ENCODE measurements at places on chromosomes 3 and 15.

GRCh38 chr3:153287017-153287416 is 125.0 kb downstream of the RAP2B start:
- peak; percentile 47 for DNase-seq

DNA sequence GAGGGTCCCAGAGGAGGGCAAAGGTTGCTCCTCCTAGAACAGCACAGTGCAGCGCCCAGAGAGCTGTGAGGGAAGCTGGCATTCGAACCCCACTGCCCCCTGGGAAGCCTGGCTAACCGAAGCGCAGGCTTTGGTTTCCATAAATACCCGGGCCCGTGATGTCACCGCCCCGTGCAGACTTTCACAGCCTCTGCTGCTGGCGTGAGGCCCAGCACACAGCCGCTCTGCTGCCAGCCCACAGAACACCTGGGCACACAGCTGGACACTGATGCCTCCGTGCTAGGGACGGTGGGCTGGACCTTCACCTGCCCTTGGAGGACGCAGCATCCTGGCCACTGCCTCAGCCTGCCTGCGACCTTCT is 1.0 kb downstream of the IQSEC1 start:
- DNase-seq = no peak

DNA sequence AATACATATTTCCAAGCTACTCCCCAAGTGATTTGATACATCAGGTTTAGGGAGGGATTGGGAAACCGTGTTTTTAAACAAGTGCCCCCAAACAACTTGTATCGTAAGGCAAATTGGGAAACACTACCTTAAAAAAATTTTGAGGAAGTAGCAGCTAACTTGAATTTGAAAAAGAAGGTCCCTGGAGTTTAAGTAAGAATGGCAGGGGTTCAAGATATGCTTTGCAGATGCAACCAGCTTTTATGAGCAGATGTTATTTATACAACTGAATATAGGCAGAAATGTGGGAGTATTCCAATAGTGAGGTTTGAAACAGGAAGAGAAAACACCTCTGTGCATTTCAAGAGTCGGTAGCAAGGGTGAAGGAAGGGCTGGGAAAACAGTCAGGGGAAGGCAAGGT is 139.6 kb downstream of the IL20RB start:
- DNase-seq = no peak

- peak; percentile 60 for DNase-seq
These were observed 28.2 kb downstream of the CLEC3B start for GRCh38 chr3:45054196-45054857.

- no peak for DNase-seq
These were observed 100.2 kb upstream of the FAM3D start for GRCh38 chr3:58766587-58767282.

- DNase-seq = no peak
These were observed 436 bp upstream of the SLC9A9 start for GRCh38 chr3:143848704-143849103.

DNA sequence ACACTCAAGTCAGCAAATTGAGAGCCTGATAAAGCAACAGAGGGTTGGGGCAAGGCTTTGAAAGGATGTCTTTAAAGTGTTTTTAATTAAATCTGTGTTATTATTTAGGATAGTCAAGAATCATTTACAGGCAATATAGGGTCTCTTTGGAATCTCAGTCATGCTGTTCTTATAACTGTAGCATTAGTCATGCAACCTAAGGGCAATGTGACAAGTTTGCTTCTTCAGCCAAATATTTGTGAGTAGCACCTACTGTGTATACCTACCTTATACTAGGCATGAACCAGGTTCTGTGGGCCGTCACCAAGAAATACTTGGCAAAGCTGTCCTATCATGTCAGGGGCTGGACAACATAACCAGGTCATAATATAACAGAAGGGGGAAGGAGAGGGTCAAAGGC is 184.6 kb upstream of the TRIM42 start:
- no peak for DNase-seq

GRCh38 chr3:178947738-178948137 is 123.9 kb downstream of the ZMAT3 start:
- DNase-seq = no peak

DNA sequence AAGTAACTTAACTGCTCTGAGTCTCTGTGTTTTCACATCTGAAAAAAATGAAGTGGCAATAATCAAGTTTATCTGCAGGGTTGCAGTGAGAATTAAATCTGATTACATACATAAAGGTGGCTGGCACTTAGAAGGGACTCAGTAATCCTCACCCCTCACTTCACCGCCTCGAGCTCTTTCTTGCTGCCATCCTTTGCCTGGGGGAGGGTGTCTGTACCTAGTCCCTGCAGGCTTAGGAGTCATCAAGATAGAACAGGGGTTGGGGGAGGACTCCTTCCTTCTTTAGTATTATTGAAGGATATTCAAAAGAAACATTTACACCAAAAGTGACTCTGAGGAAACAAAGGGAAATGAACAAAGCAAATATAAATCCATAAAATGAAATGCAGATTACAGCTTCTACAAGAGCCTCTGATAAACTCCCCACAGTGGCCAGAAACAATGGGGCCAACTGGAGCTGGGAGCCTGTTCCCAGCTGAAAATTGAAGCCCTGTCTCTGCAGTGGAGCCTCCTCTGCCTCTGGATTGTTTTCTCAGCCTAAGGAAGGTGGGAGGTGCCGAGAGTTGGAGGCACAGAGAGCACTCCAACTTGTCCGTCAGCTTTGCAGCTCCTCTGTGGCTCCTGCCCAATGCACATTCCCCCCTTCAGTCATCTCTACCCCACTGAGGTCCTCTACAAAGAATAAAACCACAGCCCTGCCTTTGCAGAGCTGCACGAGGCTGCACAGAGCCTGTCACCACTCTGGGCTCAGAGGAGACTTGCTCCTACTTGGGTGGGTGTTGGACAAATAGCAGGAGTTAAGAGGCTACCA is 41.8 kb downstream of the CRYGS start:
- no peak for DNase-seq

DNA sequence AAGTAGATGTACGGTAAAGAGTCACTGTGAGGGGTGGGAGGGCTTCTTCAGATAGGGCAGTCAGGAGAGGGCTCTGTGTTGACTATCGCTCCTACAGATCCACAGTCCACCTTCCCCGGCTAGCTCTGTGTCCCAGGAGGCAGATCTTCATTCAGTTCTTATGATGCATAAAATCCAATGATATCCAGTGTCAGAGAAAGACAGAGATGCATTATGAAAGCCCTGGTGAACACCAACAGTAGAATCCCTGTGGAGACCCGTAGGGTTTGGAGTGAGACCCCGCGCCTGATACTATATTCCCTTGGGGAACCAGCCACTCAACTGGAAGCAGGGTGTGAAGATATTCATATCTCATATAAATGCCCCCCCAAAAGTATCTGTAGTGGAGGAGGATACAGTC is 119.8 kb upstream of the SLCO3A1 start:
- no peak for DNase-seq

DNA sequence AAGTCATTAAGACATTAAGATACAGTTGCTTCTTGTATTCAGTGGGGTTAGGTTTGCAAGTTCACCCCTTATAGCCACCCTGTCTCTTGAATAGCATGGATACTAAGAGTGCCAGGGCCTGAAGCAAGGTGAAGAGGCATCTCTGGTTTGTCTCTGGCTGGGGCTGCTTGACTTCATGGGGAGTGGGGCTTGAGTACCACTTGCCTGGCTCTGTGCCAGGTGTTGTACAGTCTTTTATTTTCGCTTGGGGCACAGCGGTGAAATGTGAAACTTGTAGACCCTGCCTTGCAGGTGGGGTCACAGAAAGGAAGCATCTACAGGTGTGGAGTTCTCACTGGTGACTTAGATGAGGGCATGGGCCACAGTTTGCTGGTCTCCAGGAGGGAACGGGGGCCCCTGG is 152.1 kb downstream of the PDE8A start:
- DNase-seq = no peak

GRCh38 chr3:68924897-68925296 is 7.5 kb downstream of the TAFA4 start:
- DNase-seq = no peak

DNA sequence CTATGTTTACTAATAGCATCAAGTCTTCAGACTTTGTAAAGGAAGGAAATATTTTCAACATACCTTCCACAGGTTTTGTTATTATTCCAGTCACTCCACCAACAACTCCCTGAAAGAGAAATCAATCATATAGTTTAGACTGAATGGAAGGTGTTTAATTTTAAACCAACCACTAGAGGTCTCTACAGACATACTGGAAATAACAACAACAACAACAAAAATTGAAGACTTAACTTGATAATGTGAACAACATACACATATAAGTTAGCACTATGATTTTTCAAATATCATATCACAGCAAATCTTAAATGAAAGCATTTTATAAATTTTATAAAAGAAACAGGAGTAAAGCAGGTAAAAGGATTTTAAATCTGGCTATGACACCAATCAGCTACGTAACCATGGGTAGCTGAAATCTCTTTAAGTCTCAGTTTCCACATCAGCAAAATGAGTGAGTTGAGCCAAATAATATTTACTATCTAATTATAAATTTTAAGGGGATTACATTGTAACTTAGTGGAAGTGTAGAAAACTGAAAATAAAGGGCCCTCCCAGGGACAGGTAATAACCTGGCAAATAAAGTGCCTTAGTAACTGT is 188.2 kb downstream of the VPS13C start:
- peak; percentile 23 for DNase-seq
